ENCODE measurements at places on chromosomes 3 and 15.

DNA sequence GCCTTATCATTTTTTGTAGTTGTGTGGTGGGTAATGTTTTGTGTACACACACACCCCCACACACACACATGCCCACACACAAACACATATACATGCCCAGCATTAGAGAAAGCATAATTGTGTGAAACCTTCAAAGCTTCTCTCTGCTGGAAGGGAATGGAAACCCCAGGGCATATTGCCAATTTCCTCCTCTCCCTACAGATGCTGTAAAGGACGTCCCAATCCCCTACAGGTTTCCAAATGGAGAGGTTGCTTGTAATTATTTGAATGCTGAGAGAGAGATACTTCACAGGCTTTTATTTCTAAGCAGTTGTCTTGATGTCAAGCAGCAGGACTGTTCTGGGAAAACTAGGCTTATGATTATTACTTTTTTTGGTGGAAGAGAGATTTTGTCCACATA is 23.0 kb upstream of the CCK start:
- no peak for DNase-seq

GRCh38 chr15:101250341-101250831 is 1.5 kb downstream of the CHSY1 start:
- DNase-seq = peak; percentile 21

GRCh38 chr15:67365994-67366393 is 111.4 kb downstream of the IQCH start:
- no peak for DNase-seq

- DNase-seq = no peak
Measured at GRCh38 chr3:62859203-62859791, 15.9 kb downstream of the CADPS start.

- no peak for DNase-seq
Measured at GRCh38 chr15:79243723-79244122, 38.8 kb upstream of the ANKRD34C start.

DNA sequence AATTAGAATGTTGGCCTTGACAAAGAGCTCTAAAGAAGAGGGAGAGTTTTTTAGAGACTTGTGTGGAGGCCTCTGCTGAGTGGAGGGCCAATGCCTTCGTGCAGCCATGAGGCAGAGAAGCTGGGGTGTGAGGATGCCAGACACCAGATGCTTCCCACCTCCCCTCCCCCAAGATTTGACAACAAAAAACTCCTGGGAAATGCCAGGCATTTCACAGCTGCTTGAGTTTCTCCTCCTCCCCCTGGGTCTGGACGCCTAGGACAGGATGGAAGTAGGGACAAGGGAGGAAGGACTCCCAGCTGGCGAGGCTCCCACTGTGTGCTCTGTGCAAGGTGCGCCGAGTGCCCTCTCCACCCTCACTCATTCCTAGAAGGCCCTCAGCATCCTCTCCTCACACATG is 20.1 kb downstream of the TGM4 start:
- no peak for DNase-seq

GRCh38 chr15:90463381-90463780 is 66.3 kb upstream of the CRTC3 start:
- DNase-seq = no peak

DNA sequence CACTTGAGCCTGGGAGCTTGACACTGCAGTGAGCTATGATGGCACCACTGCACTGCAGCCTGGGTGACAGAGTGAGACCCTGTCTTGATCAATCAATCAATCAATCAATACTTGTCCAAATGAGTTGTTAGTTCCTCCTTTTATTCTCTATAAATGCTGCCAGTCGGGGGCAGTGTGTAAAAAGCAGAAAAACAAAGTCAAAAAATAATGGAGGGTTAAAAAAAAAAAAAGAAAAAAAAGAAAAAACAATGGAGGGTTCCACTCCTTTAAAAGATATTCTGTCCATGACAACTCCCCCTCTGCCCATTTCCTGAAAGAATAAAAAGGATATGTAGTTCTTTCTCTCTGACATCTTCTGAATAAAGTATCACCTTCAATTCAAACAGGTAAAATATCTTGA is 1068.6 kb downstream of the FHIT start:
- DNase-seq = no peak
